ENCODE measurements at places on chromosomes 3 and 15. TPM values are rescaled to one million over a fixed set of nuclear protein-coding genes. Genes with fewer than 3 reads are reported as not detected.

Gene TRIM42
- total RNA-seq = not detected

Gene DLL4
- total RNA-seq = not detected

Gene CHRM5
- under 0.01 TPM for total RNA-seq

Gene SPESP1
- total RNA-seq = 2.0 TPM

Gene BFSP2
- not detected for total RNA-seq

Gene MTMR10
- 14.1 TPM for total RNA-seq

Gene COX5A
- 32.9 TPM for total RNA-seq

Gene FOXB1
- total RNA-seq = 0.39 TPM

Gene HYAL1
- total RNA-seq = 4.2 TPM

Gene TUSC7
- not detected for total RNA-seq

Gene WDR93
- total RNA-seq = 0.39 TPM

Gene CIB2
- 23.6 TPM for total RNA-seq

Gene DUOXA2
- not detected for total RNA-seq

Gene LRTM1
- total RNA-seq = 0.39 TPM

Gene ALPK3
- total RNA-seq = 0.79 TPM

Gene ECE2
- total RNA-seq = not detected

Gene MYLK
- 33.9 TPM for total RNA-seq

Gene ACKR4
- not detected for total RNA-seq

Gene TMCO5A
- not detected for total RNA-seq

Gene GPR62
- total RNA-seq = not detected

Gene AP4E1
- 15.0 TPM for total RNA-seq

Gene SUCNR1
- not detected for total RNA-seq
